PC-9 (cell line): ENCODE measurements at places on chromosomes 16 and 17. TPM values are rescaled to one million over a fixed set of nuclear protein-coding genes. Genes with fewer than 3 reads are reported as not detected.

Gene KCNG4
- not detected in 2 replicates for total RNA-seq

- H3K4me1 ChIP-seq = no peaks in the 10 kb centered on the region
- no peaks in the 10 kb centered on the region for H3K36me3 ChIP-seq
- no peak overlapping the region for H3K27ac ChIP-seq
- no peak overlapping the region for H3K4me3 ChIP-seq
- DNase-seq = no peak
Observed at GRCh38 chr16:83623091-83623730, 184.6 kb upstream of the HSBP1 start.

Gene SALL1
- not detected in 2 replicates for total RNA-seq

DNA sequence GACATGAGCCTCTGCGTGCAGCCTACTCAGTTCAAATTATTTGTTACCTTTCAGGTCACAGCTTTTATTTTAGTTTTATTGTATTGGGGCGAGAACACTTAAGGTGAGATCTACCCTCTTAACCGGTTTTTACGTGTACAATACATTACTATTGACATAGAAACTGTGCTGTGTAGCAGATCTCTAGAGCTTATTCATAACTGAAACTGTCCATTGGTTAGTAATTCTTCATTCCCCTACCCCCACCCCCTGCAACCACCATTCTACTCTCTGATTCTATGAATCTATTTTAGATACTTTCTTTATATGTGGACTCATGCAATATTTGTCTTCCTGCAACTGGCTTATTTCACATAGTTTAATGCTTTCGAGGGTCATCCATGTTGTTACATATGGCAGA lies 43.5 kb downstream of the KNOP1 start:
- no peak overlapping the region for H3K4me3 ChIP-seq
- H3K4me1 ChIP-seq = no peaks in the 10 kb centered on the region
- H3K27ac ChIP-seq = no peak overlapping the region
- H3K27me3 ChIP-seq = no peaks in the 10 kb centered on the region
- H3K36me3 ChIP-seq = no peaks in the 10 kb centered on the region

- no peak overlapping the region for H3K27ac ChIP-seq
- DNase-seq = no peak
- H3K36me3 ChIP-seq = no peaks in the 10 kb centered on the region
- no peaks in the 10 kb centered on the region for H3K4me1 ChIP-seq
Observed at GRCh38 chr16:59596693-59597092, 862.6 kb upstream of the GOT2 start.

DNA sequence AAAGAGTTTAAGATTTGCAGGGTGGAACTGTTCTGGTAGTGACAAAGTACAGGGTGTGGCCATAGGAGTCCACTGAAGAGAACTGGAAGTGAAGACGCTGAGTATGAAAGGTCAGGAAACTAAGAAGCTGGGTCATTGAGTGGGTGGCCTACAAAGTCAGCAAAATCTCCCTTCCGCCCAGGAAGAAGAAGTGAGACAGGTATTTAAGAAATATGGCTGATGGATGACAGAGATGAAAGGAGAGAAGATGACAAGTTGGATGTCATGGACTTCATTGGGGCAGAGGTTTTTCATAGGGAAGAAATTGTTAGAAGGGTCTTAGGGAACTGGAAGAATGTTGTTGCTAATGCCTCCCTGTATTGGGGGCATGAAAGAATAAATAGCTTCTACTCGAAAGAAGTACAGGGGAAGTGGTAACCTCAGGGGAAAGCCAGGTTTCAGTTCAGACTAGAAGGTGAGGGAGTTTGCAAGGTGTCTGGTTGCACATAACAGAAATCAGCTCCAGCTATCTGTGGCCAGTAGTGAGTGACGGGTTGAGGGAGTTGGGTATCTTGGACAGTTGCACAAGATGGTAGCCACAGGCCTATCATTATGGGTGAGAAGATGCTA lies 33.6 kb upstream of the MED13 start:
- H3K4me1 ChIP-seq = peaks cover 8% of the 10 kb centered on the region
- H3K4me3 ChIP-seq = no peak overlapping the region
- no peak for DNase-seq
- no peaks in the 10 kb centered on the region for H3K36me3 ChIP-seq

GRCh38 chr16:57335366-57335765 lies 23.2 kb upstream of the CCL22 start:
- DNase-seq = no peak
- no peak overlapping the region for H3K4me3 ChIP-seq
- H3K27me3 ChIP-seq = no peaks in the 10 kb centered on the region
- no peaks in the 10 kb centered on the region for H3K36me3 ChIP-seq
- H3K4me1 ChIP-seq = peaks cover 18% of the 10 kb centered on the region
- H3K27ac ChIP-seq = no peak overlapping the region

DNA sequence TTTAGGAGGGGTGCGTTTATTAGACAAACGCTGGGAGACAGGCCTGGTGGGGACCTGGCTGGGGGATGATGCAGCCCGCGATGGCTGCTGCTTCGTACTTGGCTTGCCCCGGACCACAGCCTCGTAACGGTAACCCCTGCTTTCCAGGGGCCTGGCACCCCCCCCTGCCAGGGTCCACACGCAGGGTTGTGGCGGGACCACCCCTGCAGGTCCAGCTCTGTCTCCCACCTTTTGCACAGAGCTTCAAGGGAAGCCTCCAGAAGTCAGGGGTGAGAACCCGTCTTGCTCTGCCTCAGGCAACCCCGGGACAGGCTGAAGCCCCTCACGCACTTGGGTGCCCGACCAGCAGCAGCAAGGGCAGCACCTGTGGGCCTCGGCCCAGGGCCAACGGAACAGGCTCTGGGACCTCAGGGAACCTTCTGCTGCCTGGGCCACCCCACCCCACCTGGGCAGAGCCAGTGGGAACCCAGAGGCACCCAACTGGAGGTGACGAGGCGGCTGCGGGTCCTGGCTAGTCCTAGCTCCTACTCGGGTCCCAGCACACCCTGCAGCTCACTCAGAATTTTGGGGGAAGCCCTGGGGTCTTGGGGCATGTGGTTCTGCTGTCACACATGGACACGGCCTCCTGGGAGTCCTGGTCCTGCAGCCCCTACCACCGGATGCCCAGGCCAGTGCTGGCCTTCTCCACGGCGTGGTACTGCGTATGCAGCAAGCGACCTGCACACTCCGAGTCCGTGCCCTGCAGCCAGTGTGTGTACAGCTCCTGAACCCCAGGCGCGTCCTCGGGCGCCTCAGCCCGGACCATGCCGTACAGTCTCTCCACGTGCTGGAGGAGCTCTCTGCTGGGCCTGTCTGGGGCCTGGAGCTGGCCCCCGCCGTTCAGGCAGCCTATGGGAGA lies 3.1 kb downstream of the HAGHL start:
- DNase-seq = no peak
- H3K36me3 ChIP-seq = no peaks in the 10 kb centered on the region
- no peak overlapping the region for H3K27ac ChIP-seq
- no peak overlapping the region for H3K4me3 ChIP-seq
- H3K27me3 ChIP-seq = no peaks in the 10 kb centered on the region

GRCh38 chr17:13076905-13077304 lies 59.1 kb upstream of the ELAC2 start:
- DNase-seq = no peak
- no peak overlapping the region for H3K27ac ChIP-seq
- no peaks in the 10 kb centered on the region for H3K36me3 ChIP-seq
- H3K4me3 ChIP-seq = no peak overlapping the region
- no peaks in the 10 kb centered on the region for H3K4me1 ChIP-seq

DNA sequence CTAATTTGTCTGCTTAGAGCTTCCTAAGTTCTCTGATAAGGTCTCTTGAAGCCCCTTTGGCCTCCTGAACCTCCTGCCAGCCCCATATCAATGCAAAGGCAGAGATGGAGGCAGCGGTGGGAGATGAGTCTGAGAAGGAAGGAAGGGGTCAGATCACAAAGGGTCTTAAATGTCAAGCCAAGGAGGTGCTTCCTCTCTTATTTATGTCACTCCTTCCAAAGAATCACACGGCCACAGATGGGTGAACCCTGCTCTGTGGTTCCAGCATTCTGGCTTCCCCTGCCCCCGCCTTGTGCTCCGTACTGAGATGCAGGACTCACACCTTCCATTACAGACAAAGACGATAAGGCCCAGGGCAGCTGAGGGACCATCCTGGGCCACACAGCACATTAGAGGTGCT lies 96.3 kb downstream of the GSG1L start:
- no peaks in the 10 kb centered on the region for H3K36me3 ChIP-seq
- H3K4me1 ChIP-seq = 0 out of 2 replicates have a peak, but pooled peaks cover 5% of the 10 kb centered on the region
- H3K27me3 ChIP-seq = peaks cover 47% of the 10 kb centered on the region
- H3K27ac ChIP-seq = no peak overlapping the region

GRCh38 chr16:47599512-47599911 lies 138.4 kb downstream of the PHKB start:
- no peaks in the 10 kb centered on the region for H3K36me3 ChIP-seq
- H3K4me1 ChIP-seq = no peaks in the 10 kb centered on the region
- no peak overlapping the region for H3K4me3 ChIP-seq
- no peak overlapping the region for H3K27ac ChIP-seq
- H3K27me3 ChIP-seq = no peaks in the 10 kb centered on the region
- DNase-seq = no peak
